ENCODE measurements at places on chromosomes 1 and 21.

DNA sequence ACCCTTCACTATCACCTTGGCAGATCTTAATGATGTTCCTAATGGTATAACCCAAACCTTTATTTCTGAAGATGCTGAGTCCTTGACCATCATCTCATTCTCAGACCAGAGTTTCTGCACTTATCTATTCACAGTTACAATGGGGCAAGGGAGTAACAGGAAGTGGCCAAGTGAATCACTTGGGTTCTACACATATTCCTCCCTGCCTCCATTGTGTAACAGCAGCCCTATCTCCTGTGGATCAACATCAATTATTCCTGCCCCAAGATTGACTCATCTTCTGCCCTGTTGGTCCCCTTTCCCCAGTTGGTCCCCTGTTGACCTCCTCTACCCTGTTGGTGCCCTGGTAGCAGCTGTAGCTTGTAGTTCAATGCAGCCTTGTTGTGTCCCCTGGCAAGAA is 10.3 kb upstream of the S100A7 start:
- no peak for DNase-seq

- DNase-seq: no peak
Measured at GRCh38 chr1:87197156-87197555, 131.5 kb upstream of the LMO4 start.

GRCh38 chr1:217313096-217313495 is 317.8 kb downstream of the GPATCH2 start:
- no peak for DNase-seq

DNA sequence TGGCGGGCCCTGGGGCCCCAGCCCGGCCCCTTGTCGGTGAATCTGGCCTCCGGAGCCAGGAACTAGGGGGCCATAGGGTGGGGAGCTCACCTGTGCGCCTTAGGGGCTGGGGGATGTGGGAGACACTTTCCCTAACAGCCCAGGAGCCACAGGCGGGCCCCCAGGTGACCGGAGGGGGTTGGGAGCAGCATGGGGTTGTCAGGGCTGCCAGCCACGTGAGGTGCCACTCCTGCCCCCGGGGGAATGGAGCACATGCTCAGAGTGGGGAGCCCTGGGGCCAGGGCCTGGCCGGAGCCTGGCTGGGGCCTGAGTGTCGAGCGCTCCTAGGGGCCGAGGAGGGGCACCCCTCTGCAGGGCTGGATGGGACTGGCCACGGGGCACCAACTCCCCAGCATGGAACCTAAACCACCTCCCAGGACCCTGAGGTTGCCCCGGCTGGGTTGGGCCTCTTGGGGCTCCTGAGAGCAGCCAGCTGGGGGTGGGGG is 19.9 kb downstream of the PRXL2B start:
- DNase-seq: no peak

DNA sequence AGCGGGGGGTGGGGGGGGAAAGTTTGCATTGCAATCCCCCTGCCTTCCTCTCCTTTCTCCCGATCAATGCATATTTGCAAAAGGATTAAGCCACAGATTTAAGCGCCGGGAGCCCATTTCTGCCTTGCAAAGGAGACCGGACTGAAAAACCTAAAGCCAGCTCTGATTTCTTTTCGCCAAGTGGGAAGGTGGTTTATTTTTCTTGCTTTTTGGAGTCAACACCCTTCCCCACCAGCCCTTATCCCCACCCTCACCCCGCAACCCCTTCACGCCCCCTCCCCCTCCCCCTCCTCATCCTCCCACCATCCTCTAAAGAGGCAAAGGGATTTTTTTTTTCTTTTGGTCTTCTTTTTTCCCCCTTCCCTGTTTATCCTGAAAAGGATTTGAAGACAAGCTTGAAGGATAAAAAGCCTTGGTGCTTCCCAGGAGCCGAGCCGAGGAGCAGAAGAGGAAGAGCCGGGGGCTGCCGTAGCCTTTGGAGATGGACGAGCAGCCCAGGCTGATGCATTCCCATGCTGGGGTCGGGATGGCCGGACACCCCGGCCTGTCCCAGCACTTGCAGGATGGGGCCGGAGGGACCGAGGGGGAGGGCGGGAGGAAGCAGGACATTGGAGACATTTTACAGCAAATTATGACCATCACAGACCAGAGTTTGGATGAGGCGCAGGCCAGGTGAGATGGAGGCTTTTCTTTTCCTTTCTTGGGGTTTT is 513 bp downstream of the PBX1 start:
- no peak for DNase-seq

DNA sequence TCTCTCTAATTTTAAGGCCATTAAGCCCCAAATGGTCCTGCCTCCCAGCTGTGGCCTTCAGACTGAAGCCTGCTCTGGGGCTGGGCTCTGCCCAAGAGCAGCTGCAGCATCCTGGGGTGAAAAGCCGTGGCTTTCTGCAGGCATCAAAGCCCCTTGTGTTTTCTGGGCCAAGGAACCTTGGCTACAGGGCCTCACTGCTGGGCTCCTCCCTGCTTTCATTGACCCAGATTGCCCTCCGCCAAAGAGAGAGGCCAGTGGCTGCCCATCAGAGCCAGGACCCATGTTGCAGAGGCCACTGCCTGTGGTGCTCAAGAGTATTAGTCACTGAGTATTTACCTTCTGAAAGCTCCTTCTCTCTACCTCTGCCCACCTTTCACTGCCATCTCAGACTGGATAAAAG is 1.6 kb downstream of the ZNF648 start:
- no peak for DNase-seq

DNA sequence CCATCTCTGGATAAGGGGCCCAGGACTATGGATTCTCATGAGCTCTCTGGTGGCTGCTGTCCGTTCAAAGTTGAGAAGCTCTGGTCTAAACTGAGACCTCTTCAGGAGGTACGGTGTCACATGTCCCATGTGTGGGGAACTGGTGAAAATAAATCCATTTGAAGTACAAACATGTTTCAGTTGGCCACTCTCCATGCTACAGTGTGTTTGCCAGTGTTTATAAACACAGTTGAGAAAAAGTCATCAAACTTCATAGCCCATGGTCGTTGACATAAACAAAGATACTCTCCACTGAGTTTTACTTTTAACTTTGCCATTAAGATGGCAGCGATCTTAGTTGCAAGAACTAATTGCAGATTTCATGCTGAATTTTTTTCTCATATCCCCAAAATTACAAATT is 72.8 kb downstream of the PSMG1 start:
- DNase-seq: no peak

- DNase-seq: peak; percentile 76
Measured at GRCh38 chr1:9128520-9129265, at the start of gene GPR157. GPR157 (minus strand) TSS chr1:9129102; CDS start chr1:9129027, 75 bp downstream.

DNA sequence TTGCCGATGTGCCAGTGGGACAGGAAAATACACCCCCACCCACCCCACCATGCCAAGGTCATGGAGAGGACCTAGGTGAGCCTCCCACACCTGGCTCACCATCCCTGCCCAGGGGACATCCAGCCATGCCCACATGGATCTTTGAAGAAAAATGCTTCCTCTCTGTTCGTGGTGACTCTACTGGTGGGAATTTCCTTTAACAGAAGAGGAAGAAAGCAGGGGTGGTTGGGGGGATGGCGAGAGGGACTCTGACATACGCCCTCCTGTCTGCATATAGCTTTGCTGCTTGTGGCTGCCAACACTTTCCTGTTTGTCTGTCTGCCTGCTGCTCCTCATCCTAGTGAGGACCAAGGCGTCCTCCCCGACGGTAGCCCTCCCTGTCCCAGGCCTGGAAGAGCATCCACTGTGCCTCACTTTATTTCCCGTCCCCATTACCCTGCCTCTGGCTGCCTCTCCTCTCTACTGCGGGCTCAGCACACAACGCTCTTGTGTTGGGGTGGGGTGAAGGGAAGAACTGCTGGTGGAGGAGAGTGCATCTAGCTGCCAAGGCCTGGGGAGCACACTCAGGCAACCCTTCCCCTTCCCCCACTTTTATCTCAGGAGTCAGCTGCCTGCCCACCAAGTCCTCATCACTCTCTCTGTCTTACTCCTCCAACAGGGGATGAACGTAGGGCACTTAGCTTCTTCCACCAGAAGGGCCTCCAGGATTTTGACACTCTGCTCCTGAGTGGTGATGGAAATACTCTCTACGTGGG is 2.5 kb downstream of the SEMA4A start:
- no peak for DNase-seq

DNA sequence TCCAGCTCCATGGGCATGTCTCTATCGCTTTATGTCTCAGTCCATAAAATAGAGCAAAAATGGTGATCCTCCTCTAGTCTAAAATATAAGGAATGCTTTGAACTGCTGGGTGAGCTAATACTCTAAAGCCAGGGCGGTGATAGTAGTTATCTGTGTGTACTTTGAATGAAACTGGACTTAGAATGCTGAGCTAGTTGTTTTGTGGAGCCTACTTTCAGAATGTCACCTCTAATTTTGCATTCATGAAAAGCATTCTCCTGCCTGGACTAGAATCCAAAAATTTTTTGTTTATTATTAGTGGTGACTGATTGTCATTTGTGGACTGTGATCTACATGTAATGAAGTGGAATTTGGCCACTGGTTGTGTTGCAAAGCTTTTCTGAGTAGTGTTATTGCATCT is 241.6 kb upstream of the C1orf105 start:
- no peak for DNase-seq

GRCh38 chr1:38275960-38276359 is 229.4 kb upstream of the POU3F1 start:
- DNase-seq: no peak

- DNase-seq: no peak
Measured at GRCh38 chr21:39483917-39484316, 32.1 kb downstream of the SH3BGR start.

DNA sequence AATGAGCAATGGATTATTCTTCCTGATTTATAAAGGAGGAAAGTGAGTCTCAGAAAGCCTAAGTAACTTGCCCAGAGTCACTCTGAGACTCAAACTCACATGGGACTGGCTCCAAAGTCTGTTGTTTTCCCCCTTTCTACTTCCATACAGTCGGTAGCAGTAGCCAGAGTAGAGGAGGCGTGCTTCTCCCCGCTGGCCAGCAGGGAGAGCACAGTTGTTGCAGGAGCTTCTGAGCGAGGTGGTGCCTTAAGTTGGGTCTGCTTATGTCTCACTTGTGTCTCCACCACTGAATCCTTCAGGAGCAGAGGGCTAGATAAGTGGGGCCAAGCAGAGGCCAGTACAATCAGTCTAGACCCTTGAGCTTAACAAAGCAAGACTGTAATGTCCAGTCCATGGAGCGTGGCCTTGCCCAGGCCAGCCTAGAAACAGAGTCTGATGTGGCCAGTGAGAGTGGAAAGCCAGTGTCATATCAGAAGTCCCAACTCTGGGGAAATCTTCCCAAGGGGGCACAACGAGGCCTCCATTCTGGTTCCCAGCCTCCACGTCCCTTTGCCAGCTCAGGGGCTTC is 181.9 kb downstream of the ZSCAN20 start:
- no peak for DNase-seq

DNA sequence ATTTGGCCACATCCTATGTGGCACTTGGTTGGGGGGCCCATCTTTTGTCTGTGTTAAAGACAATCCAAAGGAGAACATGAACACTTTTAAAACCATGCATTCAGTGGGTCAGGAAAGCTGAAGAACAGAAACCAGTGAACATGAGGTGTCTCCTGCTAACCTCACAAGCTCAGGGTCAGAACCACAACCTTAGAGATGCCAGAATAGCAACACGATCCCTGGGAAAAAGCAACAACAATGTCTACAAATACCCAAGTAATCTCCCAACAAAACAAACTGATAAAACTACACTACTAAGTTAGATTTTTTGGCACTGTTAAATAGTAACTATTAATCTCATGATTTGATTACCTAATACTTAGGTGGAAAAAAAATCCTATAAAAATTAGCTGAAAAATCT is 34.1 kb upstream of the GNG4 start:
- no peak for DNase-seq

DNA sequence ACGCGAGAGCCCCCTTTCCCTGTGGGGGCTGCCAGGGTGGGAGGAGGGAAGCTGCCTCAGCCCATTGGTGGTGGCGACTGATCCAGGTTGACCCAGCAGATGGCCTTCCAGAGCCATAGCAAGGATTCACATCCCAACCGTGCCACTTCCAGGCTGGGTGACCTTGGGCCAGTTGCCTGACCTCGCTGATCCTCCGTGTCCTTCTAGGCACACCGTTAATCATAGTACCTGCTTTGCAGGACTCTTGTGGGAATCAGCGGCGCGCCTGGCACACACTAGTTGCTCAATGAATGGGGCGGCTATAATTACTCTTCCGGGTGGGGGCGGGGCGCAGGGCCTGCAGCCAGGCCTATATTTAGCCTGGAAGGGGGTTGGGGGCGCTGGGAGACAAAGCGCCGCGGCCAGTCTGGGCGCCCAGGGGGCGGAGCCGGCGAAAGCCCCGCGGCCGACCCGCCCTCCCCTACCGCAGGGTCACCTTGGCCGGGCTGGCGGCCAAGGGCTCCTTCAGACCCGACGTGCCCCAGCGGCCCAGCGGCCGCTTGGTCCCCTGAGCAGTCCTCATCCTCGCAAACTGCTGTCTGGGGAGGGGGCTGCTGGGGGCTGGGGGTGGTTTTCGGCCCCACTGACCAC is 5.1 kb downstream of the HSPB7 start:
- DNase-seq: no peak
